ENCODE measurements at places on chromosomes 13 and 19.

DNA sequence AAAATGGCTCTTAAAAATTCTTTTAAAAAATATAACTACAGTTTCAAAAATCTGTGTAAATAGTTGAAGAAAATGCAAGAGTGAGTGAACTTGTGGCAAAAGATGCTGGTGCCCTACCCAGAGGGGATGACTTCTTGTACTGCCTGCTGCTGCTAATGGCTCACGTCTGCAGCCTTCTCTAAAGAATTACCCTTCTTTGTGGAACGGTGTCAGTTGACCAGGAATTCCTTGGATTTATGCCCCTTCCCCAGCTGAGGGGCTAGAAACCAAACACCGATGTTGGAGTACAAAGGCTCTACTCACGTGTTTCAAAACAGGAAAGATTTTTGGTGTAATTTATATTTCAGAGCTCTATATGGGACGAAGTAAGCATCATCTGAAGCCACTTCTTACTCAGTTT, 1582.8 kb downstream of the OLFM4 start:
- DNase-seq, result no peak

DNA sequence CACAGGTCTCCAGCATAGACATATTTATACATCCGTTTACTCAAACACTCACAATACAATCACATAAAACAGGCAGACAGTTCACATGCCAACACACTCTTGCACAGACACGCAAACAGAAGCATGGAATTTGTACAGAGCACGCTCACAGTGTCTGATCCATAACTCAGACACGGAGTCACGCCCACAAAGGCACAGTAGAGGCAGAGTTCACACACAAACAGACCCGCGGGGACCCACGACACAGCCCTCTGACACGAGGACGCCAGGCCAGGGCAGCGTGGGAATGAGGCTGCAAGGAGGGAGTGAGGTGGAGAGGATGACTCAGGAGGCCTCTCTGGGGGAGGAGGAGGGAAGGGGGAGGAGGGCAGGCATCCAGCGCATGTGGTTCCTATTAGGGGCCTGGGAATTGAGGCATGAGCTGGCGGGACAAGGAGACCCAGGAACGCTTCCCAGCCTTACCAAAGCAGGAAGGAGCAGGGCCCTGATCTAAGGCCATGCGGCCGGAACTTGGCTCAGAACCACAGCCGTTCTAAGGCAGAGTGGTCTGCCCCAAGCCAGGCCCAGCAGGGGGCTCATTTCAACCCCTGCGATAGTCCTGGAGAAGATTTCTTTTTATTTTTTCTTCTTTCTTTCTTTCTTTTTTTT, 9.1 kb upstream of the OLFM2 start:
- DNase-seq, result no peak

DNA sequence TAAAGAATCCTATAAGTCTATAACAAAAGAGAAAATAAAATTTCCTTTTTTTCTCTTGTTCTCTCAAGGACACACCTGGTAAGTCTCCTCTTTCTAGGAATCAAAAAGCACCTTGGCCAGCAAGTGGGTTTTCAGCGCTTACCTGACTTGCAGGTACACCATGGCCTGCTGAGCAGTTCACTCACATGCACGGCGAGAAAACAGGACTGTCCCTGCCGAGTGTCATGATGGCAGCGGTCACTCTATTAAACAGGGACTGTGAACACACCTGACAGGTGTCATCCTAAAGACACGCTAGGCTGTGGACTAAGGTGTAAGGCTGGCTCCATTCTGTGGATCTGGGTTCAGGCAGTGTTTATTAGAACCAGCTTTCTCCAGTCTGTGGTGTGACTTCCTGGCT, 170.2 kb downstream of the TEX29 start:
- no peak for DNase-seq

DNA sequence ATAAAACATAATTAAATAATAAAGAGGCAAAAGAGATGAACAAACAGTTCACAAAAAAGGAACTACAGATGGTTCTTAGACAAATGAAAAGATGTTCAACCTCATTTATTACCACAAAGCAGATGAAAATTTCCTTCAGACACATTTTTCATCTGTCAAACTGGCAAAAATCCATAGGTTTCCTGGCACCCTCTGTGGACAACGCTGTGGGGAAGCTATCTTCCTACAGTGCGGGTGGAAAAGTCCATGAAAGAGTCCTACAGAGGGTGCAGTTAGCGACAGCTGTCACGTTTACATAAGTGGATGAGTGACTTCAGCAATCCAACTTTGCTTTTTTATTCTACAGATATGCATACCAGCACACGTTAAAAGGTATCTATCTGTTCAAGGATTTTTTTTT, 30.3 kb upstream of the PDCD5 start:
- no peak for DNase-seq

GRCh38 chr13:67228031-67228430, 2.1 kb downstream of the PCDH9 start:
- DNase-seq, result no peak

DNA sequence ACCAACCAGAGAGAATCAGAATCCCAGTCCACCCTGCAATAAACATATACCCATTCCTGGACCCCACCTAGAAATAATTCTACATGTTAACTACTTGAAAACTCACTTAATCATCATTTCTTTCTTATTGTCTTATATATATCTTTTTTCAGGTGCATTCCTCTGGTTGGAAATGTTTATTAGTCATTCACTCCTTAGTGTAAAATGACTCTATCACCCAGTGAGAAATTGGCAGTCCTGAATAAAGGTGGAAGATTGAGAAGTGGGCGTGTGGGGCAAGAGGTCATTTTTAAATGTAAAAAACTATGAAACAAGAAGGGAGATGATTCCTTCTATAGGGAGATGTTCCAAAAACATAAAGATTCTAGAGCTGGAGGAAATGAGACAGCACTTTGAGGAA, 101.2 kb upstream of the MBNL2 start:
- DNase-seq, result no peak

- no peak for DNase-seq
These were observed 72.5 kb downstream of the ZNF708 start for GRCh38 chr19:21256722-21257121.

DNA sequence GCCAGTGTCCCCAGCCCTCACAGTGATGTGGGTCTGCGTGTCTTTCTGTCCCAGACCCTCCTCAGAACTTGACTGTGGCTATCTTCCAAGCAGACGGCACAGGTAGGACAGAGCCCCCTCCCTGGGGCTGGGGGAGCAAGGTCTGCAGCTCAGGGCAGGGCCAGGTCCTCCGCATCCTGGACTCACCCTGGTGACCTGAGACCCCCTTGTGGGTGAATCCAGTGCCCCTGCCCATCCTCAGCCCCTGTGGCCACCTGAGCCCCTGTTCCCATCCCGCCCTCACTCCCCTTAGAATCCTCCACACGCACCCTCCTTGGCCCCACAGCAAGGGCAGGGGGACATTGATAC, 39.0 kb upstream of the CD33 start:
- no peak for DNase-seq

- no peak for DNase-seq
These were observed 38.3 kb downstream of the NDFIP2 start for GRCh38 chr13:79519255-79519654.

- no peak for DNase-seq
These were observed 97.0 kb upstream of the ANKRD10 start for GRCh38 chr13:111011899-111012298.

- no peak for DNase-seq
These were observed 119.7 kb downstream of the IRS2 start for GRCh38 chr13:109666656-109667055.

DNA sequence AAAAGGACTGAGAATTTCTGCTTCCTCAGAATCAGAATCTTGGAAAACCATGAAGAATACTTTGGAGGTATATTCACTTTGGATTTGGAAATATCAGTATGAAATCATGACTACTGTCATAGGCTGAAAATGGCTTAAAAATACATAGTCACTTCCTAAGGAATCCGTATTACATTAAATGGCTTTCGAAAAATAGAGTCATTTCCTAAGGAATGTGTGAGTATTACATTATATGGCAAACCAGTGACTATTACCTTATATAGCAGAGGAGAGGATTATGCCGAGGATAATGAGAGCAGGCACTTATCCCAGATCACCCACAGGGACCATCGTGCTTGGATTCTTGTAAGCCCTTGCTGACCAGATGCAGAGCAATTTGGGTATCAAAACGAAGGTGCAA, 1471.8 kb downstream of the EFNB2 start:
- no peak for DNase-seq

DNA sequence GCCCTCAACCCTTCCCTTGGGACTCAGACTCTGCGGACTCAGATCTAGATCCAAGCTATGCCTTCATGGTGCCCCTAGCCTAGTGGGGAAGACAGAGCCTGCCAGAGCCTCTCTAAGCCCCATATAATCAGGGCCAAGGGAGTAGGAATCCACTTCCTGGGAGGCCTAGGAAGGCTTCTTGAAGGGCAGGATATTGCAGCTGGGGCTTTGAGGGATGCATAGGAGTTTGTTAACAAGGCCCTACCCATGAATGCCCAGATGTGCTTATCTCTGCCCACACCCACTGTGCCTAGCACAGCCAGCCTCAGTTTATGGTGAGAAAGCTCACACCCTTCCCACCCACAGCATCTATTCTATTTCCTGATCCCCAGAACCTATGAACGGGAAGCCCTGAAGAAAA, 11.3 kb downstream of the APBA3 start:
- DNase-seq, result no peak

- peak; percentile 57 for DNase-seq
These were observed 2.4 kb upstream of the SSBP4 start for GRCh38 chr19:18416778-18417249.

- DNase-seq, result no peak
These were observed 50.7 kb upstream of the PNMA8B start for GRCh38 chr19:46546194-46546896.

GRCh38 chr19:32053376-32053775, 292.0 kb upstream of the ZNF507 start:
- no peak for DNase-seq

GRCh38 chr13:83136660-83137059, 745.6 kb downstream of the SLITRK1 start:
- DNase-seq, result no peak

DNA sequence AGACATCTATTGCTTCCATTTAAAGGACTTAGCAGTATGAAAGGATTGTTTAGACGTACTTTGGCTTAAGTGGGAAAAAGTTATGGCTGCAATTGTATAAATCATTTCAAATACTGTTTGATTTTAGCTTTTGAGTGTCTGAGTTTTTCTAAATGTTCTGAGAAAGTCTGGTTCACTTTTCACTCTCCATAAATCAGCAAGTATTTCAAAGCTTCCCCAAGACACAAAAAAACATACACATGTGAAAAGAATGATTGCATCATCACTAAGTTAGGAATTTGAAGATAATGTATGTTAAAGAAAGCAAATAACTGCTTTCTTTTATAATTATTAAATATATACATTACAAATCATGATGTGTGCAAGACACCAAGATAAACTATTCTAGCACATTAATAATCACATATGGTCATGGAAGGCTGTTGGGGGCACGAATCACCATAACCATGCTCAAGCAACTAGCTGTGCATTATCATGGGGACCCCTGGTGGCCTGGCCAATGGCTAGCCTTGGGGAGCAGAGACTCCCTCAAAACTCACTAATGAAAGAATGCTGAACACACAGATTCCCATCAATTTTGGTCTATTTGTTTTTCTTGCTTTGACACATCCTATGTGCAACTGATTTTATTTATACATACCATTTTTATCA, 111.1 kb downstream of the MIPEP start:
- DNase-seq, result no peak

GRCh38 chr19:13765395-13766094, 1.2 kb downstream of the MRI1 start:
- no peak for DNase-seq

DNA sequence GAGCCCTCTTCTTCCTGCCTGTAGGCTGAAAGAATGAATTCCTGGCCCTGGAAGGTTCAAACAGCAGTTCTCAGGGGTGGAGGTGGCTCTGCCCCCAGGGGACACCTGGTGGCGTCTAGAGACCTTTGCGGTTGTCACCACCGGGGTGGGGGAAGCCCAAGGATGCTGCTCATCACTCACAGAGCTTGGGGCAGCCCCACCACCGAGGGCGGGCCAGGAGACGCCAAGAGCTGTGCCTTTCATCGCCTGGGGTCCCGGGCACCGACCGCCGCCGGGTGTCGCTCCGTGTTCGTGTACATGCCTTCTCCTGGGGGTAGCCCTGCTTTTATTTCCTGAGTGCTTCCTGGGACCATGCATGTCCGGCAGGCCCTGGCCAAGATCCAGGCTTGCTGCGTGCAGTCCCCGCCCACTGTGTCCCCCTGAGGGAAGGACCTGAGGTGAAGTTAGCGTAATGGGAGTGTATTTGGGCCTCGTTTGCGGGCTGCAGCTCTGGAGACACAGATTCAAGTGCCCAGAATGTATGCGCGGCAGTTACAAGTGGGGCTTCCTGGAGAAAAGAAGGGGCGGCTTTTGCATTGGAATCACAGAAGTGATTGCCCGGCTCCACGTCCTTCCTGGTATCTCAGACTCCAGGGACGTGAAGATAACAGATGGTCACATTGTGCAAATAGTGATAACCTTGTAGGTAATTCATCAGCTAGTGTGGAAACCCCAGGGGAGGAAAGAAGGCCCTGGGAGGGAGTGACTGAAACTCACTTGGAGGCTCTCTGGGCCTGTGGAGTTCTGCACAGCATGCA, 7.8 kb downstream of the DOT1L start:
- peak; percentile 77 for DNase-seq

DNA sequence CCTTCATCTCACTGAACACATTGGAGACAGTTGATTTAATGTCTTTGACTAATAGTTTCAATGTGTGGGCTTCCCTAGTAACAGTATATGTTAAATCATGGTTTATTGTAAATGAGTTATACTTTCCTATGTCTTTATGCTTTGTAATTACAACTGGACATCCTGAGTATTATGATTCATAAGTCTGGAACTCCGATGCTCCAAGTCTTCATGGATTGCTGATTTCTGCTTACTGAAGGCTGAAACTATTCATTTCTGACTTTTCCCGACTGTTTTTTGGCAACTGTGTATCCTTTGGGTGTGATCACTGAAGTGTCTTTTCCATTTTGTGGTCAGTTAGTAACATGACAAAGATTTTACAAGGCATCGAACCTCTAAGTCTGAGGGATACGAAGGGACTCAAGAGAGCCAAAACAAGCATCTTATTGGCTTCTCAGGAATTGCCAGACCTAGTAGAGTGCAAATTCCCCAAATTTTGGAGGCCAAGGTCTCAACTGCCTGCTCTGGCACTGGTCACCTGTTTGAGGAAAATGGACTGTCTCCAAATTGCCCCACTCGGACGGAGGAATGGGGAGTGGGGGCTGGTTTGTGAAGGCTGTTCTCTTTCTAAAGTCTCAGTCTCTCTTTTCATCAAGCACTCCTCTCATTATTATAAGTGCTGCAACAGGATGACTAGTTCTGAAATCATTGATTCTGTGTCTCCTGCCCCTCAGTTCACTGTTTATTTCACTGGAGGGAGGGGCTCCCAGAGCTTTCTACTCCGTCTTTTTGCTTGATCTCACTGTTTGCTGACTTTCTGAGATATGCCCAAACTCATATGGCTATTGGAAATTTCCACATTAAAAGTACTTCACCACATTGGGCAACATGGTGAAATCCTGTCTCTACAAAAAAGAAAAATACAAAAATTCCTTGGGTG, 20.2 kb upstream of the CD70 start:
- no peak for DNase-seq

Measured in stimulated activated CD4-positive, alpha-beta T cell treated with anti-CD3 and anti-CD28 coated beads, Interleukin-2, amount 100 ng/mL, for 4 hours (primary cell).